NCI-H146 (cell line): ENCODE measurements at places on chromosomes 2 and 18.

DNA sequence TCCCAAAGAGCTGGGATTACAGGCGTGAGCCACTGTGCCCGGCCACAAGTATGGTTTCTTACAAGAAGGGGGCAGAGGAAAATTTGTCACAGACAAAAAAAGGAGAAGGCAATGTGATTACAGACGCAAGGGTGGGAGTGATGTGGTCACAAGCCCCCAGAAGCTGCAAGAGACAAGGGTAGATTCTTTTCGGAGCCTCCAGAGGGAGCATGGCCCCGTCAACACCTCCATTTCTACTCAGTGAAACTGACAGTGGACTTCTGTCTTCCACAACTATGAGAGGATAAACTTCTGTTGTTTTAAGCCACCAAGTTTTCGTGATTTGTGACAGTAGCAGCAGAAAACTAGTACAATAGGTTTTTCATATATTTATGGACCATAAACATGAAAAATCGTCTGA, 2.1 kb upstream of the TCF7L1 start:
- DNase-seq: peak; percentile 13

GRCh38 chr2:160199053-160199452, 1.0 kb downstream of the ITGB6 start:
- DNase-seq: no peak

- DNase-seq: peak; percentile 52
These were observed 49.3 kb downstream of the SLC35F5 start for GRCh38 chr2:113707106-113707505.

GRCh38 chr2:32863803-32864202, 83.0 kb upstream of the LTBP1 start:
- DNase-seq: no peak

DNA sequence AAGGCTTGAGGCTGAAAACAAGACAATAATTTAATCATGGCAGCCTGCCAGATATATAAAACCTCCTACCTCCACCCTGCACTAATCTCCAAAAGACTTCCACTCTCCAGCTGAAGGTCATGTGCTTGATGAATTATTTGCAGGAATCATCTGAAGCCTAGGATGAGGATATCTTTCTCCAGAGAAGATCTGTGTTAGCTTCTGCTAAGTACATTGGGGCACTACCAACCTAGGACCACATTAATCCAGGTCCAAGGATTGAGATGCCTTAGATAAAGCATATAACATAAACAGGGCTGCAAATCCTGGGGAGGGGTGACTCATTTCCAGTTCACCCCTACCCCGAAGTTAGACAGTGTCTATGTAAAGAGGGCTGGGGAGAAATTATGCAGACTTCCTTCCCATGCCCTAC, 80.5 kb upstream of the FRZB start:
- peak; percentile 3 for DNase-seq

DNA sequence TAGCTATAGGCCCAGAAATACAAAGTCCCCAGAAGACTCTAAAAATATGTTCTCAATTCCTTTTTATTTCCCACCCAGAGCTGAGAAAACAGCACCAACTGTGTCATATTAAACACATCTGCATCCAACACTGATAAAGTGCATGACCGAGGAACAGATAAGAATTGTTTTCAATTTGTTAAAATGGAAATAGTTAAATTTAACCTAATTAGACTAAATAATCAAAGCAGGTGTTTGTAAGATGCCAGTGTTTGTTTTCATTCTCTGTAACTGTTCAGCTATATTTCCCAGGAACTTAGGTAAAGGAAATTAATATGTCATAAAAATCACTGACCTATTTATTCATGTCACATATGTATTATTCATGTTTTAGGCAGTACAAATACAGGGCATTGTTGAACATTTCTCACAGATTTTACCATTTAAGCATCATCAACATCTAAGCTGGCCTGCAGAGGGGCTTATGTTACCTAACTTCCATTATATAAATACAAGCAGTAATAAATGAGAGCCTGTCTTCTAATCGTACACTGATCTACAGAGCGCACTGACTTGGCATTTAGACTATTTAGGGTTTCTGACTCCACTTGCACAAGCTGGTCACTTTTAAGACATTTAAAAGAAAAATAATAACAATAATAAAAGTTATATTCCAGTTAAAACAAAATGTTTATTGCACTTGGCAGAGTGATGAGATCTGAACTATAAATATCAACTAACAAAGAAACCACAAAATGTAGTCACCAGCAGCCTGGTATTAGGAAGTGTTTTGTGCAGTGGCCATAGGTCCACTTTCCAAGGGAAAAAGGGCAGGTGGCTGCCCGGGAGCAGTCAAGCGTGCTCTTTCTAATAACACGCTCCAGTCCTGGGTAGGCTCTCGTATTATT, 86.6 kb upstream of the ZFP36L2 start:
- peak; percentile 74 for DNase-seq

- no peak for DNase-seq
These were observed 32.1 kb upstream of the WDR75 start for GRCh38 chr2:189409131-189409530.

DNA sequence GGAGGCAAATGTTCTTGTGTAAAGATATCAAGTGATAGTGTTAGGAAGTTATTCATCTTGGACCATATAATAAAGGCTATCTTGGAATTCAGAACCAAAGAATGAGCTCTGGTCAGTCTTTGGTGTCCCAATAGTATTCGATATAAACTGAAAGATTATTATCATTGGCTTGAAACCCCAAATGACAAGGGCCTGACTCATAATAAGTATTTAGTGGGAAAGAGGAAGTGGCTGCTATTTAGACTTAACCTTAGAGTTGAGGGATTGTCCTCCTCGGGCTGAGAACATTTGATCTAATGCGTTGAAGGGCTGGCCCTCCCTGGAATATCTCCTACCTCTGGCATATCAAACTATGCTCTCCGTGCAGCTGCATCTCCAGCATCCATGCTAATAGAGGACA, 67.5 kb downstream of the CDH20 start:
- no peak for DNase-seq

- no peak for DNase-seq
These were observed 73.4 kb downstream of the MARCHF4 start for GRCh38 chr2:216298719-216299495.

GRCh38 chr2:156486147-156486546, 50.0 kb downstream of the GPD2 start:
- no peak for DNase-seq

DNA sequence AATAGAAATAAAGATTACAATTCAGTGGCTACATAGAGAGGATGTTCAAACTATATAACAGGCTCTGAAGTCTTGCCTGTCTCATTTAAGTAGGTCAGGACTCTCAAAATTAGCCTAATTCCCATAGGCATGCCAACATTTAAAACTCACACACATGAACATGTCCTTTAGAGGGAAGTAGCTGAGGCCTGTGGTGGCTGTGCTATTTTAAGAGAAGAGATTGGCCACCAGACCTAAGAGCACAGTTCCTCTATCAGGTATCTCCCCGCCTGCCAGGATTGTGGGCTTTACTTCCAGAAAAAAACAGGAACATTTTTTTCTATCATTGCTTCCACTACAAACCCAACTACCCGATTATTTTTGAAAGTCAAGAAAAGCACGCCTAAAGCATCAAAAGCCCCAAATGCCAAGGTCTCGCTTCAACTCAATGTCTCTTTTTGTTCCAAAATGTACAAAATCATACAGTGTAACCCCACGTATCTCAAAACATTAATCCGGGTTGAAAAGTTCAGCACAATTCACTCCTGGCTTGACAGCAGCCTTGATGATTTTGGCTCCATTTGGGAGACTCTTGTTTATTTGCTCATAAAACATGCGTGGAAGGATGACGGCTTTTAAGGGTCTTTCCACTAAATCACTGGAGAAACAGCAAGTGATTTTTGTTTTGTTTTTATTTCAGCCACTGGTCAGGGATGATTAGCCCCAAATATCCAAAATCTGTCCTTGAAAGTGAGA, 15.3 kb downstream of the FHL2 start:
- DNase-seq: no peak

GRCh38 chr18:11801573-11801972, 49.6 kb upstream of the CHMP1B start:
- no peak for DNase-seq

GRCh38 chr18:54388203-54389142, 30.8 kb downstream of the C18orf54 start:
- DNase-seq: no peak

GRCh38 chr18:43160509-43160908, 45.0 kb upstream of the RIT2 start:
- no peak for DNase-seq

GRCh38 chr2:76204048-76204447, 493.3 kb upstream of the GCFC2 start:
- DNase-seq: no peak

GRCh38 chr2:74238879-74239278, 40.5 kb downstream of the MTHFD2 start:
- DNase-seq: no peak

DNA sequence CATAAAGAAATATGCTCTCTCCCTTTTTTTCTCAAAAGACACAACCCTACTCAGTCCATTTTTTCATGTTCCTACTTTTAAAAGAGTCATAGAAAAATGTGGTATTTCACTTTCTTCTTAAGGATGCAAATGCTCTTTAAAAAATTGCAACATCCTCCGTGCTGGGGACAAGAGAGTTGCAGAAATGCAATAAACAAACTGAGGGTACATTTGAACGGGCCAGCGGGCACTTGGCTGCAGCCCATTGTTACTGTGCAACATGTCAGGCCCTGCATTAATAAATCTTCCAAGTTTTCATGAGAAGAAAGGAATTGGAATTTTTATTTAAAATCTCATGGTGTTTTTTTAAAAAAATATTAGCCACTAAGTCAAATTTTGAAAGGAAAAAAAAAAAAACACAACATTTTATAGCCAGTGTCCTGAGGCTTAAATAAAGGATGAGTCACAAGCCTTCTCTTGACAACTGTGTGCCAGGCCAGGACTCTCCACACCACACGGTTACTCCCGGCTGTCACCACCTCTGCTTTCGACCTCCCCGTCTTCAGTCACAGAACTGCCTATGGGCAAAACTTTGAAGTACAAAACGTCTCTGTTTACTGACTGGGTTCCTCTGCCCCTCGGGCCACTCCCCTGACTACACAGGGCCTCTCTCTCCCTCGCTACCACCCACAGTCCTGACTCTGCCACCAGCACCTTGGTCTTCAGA, 57.5 kb upstream of the MFF start:
- no peak for DNase-seq

- DNase-seq: no peak
These were observed 53.9 kb downstream of the KCTD18 start for GRCh38 chr2:200455958-200456421.

- no peak for DNase-seq
These were observed 79.6 kb downstream of the PDE11A start for GRCh38 chr2:177992992-177993391.

GRCh38 chr2:27095745-27096651, 9.4 kb downstream of the KHK start:
- DNase-seq: peak; percentile 9

DNA sequence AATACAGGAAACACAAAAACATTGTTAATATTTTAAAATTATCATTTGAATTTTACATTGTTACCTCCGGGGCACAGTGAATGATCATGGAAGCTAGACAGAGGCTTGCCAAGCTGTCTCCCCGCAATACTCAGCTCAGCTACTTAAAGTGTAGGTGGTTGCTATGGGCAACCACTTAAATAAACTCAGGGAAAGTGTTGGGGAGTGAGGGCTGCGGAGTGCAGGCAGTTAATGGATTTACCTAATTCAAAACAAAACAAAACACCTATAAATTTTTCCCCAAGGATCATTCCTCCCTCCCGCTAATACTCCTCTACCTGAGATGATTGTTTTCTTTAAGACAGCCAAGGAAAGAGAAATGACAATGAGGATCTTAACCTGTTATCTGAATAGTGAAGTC, 349.5 kb downstream of the TGIF1 start:
- no peak for DNase-seq
